Urinary bladder (tissue), 4 donors: ENCODE measurements at places on chromosomes 11 and 22. TPM values are rescaled to one million over a fixed set of nuclear protein-coding genes. Genes with fewer than 3 reads are reported as not detected.

DNA sequence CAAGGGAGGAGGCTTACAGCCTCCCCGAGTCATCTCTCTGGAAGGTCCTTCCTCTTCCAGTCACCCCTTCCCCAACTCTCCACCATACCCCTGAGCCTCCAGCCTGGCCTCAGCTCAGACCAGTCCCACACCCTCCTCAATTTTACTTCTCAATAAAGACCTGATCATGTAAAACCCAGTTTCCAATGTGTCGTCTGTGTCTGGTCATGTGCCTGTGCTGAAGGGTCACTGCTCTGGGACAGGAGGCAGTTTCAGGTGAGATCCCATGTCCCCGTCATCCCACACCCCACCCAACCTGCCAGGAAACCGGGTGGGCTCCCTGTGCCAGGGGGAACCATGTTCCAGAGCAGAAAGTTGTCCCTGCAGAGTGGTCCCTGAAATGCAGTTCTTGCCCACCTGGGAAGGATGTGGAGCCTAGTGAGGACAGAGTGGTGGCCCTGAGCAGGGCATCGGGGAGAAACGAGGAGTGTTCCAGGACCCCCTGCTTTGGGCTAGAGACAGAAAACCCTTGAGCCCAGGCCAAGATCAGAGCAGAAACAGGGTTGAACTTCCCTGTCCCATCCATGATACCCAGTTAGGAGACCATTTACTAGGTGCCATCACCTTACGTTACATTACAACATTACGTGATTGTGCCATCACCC is 19.4 kb downstream of the IGLL5 start:
- DNase-seq = no peak

- no peak for DNase-seq
These were observed 65.1 kb downstream of the CLMP start for GRCh38 chr11:123129920-123130319.

Gene TPH1
- 0.14 TPM for polyA plus RNA-seq

Gene BLID
- polyA plus RNA-seq = not detected

Gene MS4A18
- not detected for polyA plus RNA-seq

- no peak for DNase-seq
These were observed 8.2 kb upstream of the PGA3 start for GRCh38 chr11:61194981-61195695.

Gene OR4A16
- not detected for polyA plus RNA-seq

- DNase-seq = no peak
These were observed 137.3 kb downstream of the WNT11 start for GRCh38 chr11:76069001-76069400.

GRCh38 chr22:23696326-23696851 is 5.6 kb downstream of the RGL4 start:
- DNase-seq = no peak
